ENCODE measurements at places on chromosomes 11 and 22.
A peak's percentile ranks its signal among the peaks of the same experiment; 100 is the strongest.

GRCh38 chr22:39528080-39528661, 4.4 kb downstream of the RPS19BP1 start:
- no peak for DNase-seq

- no peak for DNase-seq
These were observed 16.7 kb upstream of the UCP3 start for GRCh38 chr11:74025467-74026166.

- DNase-seq, result peak; percentile 71
These were observed 25.6 kb upstream of the TH start for GRCh38 chr11:2196970-2197770.

DNA sequence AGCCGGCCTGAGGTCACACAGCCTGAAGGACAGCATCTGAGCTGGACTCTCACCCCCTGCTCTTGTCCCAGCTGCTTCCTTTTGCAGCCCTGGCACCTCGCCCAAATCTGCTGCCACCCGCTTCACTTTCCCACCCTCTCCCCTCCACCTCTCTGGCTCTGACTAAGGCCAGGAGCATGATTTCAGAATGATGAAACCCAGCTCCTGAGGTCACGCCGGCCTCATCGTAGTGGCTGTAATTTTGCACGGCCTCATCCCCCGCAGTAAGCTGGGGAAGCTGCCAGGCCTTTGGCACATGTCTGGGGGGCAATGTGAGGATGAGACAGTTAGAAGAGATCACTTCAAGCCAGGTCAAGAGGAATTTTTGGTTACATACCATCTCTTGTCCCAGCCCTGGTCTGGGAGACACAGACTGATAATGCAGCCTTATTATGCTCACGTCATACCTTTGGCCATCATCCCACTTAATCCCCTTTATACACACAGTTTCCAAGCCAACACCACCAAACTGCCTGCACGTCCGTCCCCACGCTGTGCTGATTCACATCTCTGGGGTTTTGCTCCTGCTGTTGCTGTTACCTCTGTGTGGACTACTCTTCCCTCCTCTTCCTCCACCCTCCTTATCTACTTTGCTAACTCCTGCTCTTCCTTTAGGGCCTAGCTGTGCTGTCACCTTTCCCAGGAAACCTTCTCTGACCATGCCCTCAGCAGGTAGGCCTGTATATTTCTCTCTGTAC, 58.1 kb downstream of the CHRDL2 start:
- no peak for DNase-seq

DNA sequence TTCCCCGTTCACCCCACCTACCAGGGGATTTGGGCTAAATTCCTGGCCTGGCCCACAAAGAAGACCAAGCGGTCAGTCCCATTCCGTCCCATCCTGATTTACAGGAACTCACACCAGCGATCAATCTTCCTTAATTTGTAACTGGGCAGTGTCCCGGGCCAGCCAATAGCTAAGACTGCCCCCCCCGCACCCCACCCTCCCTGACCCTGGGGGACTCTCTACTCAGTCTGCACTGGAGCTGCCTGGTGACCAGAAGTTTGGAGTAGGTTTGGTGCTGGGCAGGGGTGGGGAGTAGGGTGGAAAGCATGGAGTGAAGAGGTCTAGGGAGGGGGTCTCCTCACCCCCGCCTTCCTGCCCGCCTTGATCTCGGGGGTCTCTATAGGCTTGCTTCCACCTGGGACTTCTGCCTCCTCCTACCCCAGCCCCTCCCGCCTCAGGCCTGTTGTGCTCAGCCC, at the start of gene SERPING1:
SERPING1 (plus strand) TSS at position 225 of the 455 bp plus-strand sequence. CDS start 586 bp downstream, outside the sequence.
- DNase-seq, result peak; percentile 69

GRCh38 chr11:65357856-65358356, 3.4 kb downstream of the TIGD3 start:
- no peak for DNase-seq

DNA sequence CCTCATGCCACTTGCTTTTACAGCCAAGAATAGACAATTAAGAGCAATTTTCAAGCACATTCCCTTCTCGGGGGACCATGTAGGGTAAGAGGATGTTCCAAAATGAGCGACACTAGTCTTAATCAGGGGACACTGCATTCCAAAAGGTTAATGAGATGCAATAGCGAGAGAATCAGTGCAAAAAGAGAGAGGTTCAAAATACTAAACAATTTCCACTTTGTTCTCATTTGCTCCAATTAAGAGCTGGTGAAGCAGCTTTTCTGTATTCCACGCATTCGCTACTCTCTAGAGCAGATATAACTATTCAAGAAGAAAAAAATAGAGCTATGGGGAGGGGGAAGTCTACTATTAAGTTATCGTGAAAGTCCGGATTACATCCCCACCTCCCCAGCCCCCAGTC, 811 bp downstream of the LRRC4C start:
- DNase-seq, result no peak

GRCh38 chr11:68338051-68338780, 25.8 kb downstream of the LRP5 start:
- DNase-seq, result no peak

DNA sequence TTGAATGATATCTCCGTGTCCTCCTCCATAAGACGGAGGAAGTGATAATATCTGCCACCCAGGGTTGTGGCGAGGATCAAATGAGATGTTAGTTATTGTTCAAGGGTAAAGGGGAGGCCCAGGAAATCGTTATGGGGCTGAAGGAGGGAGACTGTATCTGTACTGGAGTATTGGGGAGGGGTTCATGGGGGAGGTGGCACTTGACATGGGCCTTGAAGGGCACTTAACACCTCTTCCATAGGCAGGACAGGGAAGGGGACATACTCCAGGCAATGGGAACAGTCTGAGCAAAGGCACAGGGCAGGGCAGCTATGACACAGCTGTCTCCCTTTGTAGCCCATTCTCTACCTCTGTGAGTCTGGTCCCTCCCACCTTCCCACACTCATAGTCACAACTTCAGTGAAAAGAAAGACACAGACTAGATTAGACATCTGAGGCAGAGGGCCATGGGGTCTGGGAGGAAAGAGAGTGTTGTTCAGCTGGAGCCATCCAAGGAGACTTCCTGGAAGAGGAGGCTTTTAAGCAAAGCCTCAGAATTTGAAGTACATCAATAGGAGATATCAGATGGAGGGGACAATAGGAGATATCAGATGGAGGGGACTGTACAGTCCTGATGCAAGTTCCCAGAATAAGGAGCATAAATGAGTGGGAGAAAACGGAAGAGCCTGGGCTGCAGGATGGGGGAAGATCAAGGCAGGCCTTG, 15.8 kb upstream of the DGKZ start:
- no peak for DNase-seq

DNA sequence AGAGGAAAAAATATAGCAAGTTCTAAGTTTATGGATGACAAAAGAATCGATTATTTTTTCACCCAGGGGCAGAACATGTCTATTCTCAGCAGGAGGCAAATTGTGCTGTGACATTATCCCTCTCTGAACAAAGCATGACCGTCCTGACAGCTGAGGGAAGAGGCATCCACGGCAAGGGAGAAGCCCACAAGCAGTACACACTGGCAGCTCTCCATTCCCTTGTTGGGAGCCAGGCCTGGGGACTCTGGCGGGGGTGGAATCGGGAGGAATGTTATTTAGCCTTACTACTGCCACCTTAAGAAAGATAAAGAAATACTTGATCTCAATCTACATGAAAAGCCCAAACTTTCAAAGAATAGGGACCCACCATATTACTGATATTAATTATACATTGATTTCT, 3.4 kb downstream of the KIRREL3 start:
- DNase-seq, result no peak

GRCh38 chr22:36586271-36586670, 57.3 kb upstream of the EIF3D start:
- DNase-seq, result no peak

GRCh38 chr11:62324731-62325556, 12.3 kb upstream of the ASRGL1 start:
- DNase-seq, result no peak

DNA sequence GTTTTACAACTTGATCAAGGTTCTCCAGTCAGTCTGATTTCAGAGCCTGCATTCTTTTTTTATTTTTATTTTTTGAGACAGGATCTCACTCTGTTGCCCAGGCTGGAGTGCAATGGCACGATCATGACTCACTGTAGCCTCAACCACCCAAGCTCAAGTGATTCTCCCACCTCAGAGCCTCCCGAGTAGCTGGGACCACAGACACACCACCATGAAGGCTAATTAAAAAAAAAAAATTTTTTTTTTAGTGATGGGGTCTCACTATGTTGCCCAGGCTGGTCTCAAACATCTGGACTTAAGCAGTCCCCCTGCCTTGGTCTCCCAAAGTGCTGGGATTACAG, 117.2 kb upstream of the NAV2 start:
- no peak for DNase-seq

GRCh38 chr11:4178813-4179662, 84.4 kb downstream of the RRM1 start:
- no peak for DNase-seq

GRCh38 chr11:125348674-125349309, 147.3 kb downstream of the FEZ1 start:
- DNase-seq, result peak; percentile 74

GRCh38 chr11:118910309-118911112, 15.2 kb downstream of the BCL9L start:
- DNase-seq, result peak; percentile 88

GRCh38 chr11:26739366-26740073, 17.7 kb upstream of the SLC5A12 start:
- no peak for DNase-seq

- no peak for DNase-seq
These were observed 16.8 kb upstream of the P2RY2 start for GRCh38 chr11:73201249-73201648.

DNA sequence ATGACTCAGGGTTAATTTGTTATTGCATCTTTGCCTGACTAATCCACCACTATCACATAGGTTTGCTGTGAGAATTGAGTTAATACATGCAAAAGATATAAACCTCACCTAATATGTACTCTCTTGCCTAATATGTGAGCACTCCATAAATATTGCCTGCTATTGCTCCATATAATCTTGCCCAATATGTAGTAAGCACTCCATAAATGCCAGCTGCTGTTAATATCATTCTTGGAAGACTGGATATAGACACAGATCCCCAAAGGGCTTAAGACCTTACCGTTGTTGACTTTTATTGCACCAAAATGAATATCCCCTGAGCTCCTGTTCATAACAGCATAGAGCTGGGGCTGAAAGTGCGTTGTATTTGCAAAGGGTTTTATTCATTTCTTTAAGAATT, 27.0 kb upstream of the LRRC55 start:
- DNase-seq, result no peak

DNA sequence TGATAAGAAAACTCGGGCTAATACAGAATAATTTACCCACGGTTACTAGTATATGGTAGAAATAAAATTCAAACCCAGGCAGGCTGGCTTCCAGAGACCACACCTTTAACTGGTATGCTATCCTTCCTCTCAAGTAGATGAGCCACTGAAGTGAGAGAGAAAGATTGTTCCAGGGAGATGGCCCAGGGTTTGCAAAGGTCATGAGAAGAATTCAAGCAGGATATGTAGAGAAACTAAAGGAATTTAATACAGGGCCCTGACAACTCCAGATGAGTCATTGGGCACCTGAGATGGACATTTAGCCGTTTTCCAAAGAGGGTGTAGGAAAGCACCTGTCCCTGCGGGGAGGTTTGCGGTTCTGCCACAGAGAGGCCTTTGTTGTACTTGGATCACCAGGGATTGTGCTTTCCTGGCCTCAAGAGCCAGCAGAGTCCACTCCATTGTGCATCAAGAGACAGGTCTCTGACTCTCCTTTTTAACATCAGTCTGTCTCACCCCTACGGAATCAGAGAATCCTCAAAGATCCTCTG, 152.7 kb upstream of the BLID start:
- no peak for DNase-seq

- no peak for DNase-seq
These were observed 778 bp downstream of the KDELR3 start for GRCh38 chr22:38468443-38469305.

GRCh38 chr11:28442131-28442530, 333.9 kb downstream of the METTL15 start:
- DNase-seq, result no peak

- DNase-seq, result no peak
These were observed 154.8 kb upstream of the TBCEL start for GRCh38 chr11:120869097-120869496.

- no peak for DNase-seq
These were observed 93.9 kb upstream of the API5 start for GRCh38 chr11:43217849-43218248.

- no peak for DNase-seq
These were observed 1682.4 kb downstream of the LRRC4C start for GRCh38 chr11:39777035-39777434.

GRCh38 chr11:210122-210802, 2.8 kb downstream of the RIC8A start:
- no peak for DNase-seq

GRCh38 chr11:111726301-111726713, 39.9 kb downstream of the PPP2R1B start:
- DNase-seq, result no peak

GRCh38 chr11:129458278-129458677, 82.6 kb downstream of the BARX2 start:
- DNase-seq, result no peak

GRCh38 chr11:8006349-8006977, 19.3 kb downstream of the EIF3F start:
- no peak for DNase-seq

GRCh38 chr22:48606684-48607307, 1220.9 kb downstream of the BRD1 start:
- no peak for DNase-seq

DNA sequence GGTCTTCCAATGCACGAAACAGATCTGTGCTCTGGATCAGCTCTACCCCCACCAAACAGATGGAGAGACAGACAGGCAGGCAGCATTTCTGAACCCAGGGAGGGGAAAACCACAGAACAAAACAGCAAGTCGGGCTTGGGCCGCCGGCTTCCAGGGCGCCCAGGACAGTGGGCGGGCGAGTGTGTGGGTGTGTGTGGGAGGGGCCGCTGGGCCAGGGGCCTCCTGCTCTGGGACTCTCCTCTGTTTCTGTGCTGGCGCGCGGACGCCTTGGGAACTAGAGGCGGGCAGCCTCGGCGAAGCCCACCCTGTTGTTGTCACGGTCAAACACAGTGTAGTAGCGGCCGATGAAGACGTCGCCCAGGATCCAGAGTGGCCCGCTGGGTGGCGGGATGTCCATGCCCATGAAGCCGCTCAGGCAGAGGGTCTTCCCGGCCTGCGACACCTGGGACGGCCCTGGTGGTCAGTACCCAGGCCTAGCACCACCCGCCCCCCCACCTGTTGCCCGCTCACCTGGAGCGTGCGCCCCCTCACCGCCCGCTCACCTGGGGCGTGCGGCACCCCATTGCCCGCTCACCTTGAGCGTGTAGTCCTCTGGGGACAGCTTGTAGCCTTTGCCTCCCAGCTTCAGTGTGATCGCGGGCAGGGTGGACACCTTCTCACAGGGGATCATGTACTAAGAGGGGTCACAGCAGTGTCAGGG, 3.0 kb upstream of the IFITM10 start:
- no peak for DNase-seq

GRCh38 chr11:133134314-133135173, 397.8 kb downstream of the OPCML start:
- DNase-seq, result peak; percentile 61

DNA sequence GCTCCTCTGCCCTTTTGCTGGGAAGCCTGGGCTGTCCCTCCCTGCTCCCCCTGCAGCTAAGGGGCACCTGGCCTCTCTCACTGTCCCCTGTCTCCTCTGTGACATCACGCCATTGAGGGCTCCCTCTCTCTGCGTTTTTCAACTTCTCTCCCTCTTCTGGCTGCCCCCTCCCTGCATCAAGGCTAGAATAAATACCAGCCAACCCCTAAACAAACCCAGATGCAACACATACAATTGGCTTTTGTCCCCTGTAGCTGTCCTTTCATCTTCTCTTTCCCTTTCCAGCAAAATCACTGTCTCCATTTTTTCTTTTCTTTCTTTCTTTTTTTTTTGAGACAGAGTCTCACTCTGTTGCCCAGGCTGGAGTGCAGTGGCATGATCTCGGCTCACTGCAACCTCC, 3.3 kb upstream of the MIEF1 start:
- DNase-seq, result no peak

Measured in right kidney (tissue), 9 donors.